ENCODE measurements at places on chromosomes 3 and 15.

GRCh38 chr3:185270956-185271332, 17.1 kb upstream of the EHHADH start:
- DNase-seq = no peak

- DNase-seq = no peak
These were observed 66.1 kb downstream of the SLC30A4 start for GRCh38 chr15:45456212-45457106.

DNA sequence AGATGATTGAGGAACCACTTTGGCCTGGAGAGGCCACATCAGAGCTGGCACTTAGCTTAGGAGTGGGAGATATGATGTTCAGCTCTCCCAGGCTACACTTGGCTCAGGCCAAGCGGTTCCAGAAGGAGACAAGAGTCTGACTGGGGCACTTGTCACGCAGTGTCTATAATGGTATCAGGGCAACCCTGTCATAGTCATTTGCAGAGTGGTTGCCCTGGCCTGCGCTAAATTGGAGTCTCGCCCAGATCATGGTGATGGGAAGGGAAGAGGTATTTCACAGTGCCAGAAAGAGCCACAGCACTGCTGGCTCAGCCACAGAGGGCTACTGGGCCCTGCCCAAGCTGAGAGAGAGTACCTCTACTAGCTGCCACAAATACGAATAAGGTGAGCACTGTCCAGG, 186.9 kb upstream of the CRBN start:
- DNase-seq = no peak

GRCh38 chr3:174529298-174529697, 329.8 kb upstream of the NAALADL2 start:
- no peak for DNase-seq

- DNase-seq = no peak
These were observed 103.5 kb downstream of the LSM3 start for GRCh38 chr3:14282001-14282705.

DNA sequence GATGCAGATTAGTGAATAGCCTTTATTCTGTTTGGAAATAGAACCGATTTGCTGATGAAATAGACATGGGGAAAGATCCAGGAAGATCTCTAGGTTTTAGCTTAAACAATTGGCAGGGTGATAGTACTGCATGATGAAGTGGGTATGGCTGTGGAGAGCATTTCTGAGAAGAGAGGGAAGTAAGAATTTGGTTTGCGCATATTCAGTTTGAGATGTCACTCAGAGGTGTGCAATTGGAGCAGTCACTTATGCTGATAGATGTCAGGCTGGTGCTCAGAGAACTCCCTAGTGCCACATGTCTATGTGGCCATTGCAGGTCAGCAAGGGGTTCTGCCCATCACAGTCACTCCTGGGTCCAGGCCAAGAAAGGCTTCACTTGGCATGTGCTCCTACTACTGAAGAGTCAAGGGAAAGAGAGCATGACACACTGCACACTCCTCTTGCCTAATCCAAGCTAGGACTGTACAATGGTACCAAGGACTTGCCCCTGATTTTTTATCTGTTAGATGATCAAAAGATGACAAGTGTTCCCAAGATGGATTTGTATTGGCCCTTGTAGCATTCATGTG, 57.2 kb upstream of the ST8SIA2 start:
- no peak for DNase-seq

GRCh38 chr3:19811689-19812088, 122.3 kb downstream of the EFHB start:
- no peak for DNase-seq

- no peak for DNase-seq
These were observed 79.1 kb downstream of the NTRK3 start for GRCh38 chr15:88177451-88177850.

DNA sequence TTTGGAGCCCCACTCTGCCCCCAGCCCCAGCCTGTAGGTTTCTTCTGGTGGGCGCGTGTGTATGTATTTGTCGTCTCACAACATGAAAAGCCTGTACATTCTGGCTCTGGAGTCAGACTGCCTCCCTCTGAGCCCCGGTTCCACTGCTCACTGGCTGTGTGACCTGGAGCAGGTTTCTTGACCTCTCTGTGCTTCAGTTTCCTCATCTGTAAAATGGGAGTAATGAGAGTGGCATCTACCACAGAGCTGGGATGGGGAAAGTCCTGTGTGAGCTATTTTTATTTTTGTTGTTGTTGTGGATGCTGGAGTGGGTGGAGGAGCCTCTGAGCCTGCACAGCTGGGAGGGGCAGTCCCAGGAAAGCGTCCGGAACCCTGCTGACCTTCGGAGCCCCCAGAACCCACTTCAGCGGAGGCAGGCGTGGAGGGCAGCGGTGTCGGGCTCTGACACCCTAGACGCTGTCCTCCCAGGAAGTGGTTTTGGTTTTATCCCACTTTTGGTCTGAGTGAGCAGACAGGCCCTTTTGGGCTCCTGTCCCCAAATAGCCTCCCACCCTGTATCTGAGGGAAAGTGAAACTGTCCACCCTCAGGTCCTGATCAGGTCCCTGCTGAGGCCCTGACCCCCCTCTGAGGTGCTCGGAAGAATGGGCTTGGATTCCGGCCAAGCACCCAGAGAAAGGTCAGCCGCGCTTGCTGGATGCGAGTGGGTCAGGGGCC, 103.5 kb downstream of the CHSY1 start:
- no peak for DNase-seq

DNA sequence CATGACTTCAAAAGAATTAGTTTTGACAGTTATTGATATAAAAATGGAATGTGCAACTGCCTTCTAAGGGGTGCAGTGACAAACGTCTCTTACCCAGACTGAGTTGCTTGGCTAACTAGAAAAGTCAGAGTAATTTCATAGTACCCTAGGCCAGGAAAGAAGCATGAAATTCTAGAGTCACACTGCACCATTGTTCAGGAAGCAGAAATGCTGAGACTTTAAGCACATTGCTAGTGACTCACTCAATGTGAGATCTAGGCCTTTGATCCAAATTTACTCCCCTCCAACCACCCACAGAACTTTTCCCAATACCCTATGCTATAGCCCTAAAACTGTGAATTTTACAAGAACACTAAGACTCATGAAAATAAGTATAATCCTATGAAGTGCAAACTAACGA, 110.8 kb downstream of the DUT start:
- DNase-seq = no peak

- DNase-seq = no peak
These were observed 219.3 kb downstream of the PTPRG start for GRCh38 chr3:61780455-61781228.

DNA sequence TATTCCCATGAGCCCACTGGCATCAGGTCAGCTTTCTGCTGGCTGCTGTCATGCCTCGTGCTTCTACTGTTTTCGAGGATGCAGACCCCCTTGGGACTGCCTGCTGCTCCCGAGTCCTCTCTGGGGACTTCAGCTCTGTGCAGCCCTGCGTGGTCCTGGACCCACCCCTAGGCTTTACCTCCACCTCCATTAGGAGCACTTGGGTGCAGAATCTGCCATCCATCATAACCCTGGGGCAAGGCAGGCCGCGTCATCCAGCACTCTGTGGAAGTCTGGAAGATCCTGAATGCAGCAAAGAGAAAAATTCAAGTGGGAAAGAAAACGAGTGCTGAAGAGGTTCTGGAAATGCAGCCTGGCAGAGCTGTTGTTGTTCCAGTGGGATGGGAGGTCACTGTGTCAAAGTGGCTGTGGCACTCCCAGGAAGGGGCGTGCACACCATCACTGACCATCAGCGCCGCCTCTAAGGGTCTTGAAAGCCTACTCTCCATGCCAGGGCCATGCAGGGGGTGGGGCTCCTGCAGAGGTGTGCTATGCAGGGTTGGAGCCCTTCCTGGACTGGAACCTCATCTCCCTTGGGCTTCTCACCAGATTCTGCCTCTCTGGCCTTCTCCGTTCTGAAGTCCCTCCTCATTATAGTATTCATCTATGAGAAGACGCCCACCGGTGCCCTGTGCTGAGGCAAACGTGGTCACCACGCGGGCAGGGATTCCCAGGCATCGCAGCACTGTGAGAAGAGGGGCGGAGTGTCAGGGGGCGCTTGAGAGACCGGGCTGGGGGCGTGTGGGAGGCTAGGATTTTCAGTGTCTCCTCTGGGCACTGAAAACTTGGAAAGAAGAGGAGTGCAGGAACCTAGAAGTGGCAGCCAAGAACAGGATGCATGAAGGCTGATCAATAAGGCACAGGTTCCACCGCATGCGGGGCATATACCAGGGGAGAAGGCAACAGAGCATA, 12.5 kb downstream of the EPB42 start:
- DNase-seq = no peak

GRCh38 chr3:13259831-13260230, 160.3 kb downstream of the NUP210 start:
- DNase-seq = no peak

DNA sequence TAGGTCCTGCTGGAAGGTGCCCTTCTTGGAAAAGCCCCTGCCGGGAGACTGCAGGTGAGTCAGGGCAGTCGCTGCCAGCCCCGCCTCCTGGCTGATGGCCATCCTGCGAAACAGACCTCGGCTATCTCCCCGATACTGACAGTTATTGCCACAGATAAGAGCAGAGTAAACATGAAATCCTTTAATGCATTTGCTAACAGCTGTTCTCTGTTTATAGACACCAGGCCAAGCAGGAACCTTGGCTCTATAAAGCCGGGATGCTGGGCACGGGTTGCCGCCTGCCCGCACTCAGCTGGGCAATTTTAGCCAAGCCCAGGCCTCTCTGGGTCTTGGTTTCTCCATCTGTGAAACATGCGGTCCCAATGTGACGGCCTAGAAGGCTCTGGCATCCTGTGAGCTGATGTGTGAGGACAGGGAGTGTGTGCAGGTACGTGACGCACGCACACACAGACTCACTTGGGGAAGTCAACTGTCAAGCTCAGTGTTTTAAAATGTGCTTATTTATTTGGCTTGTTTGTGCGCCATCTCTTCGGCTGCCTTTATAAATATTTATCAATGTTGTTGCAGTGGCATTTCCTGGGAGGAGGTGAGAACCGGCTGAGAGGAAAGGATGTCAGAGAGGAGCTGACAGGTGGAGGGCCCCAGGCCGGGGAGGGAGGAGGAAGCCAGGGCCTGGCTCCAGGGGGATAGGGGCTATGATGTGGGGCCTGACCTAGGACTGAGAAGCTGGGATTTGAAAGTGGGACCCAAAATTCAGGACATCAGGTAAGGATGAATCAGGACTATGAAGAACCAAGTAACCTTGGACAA, 50.8 kb upstream of the PRR23E start:
- DNase-seq = no peak

- DNase-seq = no peak
These were observed 7.9 kb downstream of the FSIP1 start for GRCh38 chr15:39774688-39775267.

DNA sequence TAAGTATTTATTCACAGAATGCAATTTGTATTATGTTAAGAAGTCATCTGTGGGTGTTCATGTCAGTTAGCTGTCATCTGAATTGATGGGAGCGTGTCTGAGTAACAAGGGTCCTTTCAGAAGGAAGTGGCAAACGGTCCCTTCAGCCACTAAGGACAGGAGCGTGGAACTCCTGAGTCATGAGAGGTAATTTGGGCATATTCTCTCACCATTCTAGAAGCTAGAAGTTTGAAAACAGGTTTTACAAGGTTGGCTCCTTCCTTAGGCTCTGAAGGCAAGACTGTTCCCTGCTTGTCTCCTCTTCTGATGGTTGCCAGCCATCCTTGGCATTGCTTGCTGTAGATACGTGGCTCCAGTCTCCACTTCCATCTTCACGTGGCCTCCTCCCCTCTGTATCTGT, 19.7 kb downstream of the ABHD2 start:
- DNase-seq = no peak

GRCh38 chr3:127781411-127782001, 40.8 kb downstream of the MGLL start:
- DNase-seq = no peak

GRCh38 chr15:26712335-26712734, 60.5 kb downstream of the GABRB3 start:
- no peak for DNase-seq

GRCh38 chr3:100936931-100937330, 56.3 kb downstream of the ABI3BP start:
- DNase-seq = no peak

- no peak for DNase-seq
These were observed 393.7 kb upstream of the C2CD4B start for GRCh38 chr15:62558640-62559380.

GRCh38 chr3:2544212-2544611, 445.5 kb downstream of the CNTN4 start:
- DNase-seq = no peak

GRCh38 chr15:50418041-50418583, 6.1 kb upstream of the USP8 start:
- no peak for DNase-seq

- no peak for DNase-seq
These were observed 271.0 kb downstream of the EDEM1 start for GRCh38 chr3:5458526-5458925.

DNA sequence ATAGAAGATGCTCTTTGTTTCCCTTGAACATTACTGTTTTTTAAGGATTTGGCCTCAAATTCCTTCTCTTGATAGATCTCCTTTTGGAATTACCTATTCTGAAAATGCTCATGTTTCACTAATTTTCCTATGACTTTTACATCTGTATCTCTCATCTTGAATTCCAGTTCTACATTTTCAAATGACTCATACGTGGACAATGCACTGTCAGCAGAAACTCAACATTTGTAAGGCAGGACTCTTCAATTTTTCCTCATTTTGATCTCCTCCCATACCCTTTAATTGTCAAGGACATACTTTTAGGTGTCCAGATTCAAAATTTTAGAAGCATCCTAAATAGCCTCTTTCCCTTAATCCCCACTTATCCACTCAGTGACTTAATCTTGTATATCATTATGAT, 341.0 kb upstream of the RASGRP1 start:
- DNase-seq = no peak

DNA sequence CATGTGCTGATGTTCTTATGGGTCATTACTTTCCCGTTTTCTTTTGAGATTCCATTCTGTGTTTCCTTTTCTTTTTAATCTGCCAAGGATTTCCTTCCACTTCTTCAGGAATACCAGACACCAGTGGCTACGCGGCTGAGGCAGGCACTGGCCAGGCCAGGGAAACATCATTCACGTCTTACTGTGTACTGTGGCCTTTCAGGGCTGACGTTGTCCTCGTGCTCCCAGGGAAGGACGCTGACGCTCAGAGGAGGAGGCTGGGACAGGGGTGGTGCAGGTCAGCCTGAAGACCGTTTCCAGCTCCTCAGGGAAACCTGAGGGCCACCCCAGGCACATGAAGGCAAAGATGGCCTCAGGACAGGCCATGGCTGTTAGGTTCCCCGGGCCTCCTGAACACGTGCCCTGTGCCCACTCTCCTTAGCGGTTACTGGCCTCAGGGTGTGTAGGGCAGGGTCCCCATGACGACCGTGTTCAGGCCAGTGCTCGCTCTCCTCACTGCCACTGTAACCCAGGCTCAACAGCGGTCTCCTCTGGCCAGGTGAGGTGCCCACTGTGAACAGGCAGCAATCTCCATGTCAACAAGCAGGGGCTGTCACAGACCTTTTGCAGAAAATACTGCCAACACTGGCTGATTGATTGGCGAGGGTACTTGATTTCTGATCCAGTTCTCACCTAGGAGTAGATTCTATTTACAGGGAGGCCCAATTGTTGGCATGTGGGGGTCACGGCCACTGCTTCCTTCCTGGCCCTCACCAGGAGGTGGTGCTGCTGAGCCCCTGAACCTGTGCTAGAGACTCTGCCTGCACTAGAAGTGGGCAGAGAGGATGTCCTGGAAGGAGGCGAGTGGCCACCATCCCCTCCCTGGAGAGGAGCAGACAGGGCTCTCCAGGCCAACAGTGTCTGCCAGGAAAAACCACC, 169.5 kb downstream of the ATP10A start:
- DNase-seq = peak; percentile 17

All from stimulated activated CD8-positive, alpha-beta memory T cell treated with anti-CD3 and anti-CD28 coated beads, Interleukin-15, amount 100 ng/mL, for 24 hours (primary cell).